ENCODE measurements at places on chromosomes 6 and 20.

DNA sequence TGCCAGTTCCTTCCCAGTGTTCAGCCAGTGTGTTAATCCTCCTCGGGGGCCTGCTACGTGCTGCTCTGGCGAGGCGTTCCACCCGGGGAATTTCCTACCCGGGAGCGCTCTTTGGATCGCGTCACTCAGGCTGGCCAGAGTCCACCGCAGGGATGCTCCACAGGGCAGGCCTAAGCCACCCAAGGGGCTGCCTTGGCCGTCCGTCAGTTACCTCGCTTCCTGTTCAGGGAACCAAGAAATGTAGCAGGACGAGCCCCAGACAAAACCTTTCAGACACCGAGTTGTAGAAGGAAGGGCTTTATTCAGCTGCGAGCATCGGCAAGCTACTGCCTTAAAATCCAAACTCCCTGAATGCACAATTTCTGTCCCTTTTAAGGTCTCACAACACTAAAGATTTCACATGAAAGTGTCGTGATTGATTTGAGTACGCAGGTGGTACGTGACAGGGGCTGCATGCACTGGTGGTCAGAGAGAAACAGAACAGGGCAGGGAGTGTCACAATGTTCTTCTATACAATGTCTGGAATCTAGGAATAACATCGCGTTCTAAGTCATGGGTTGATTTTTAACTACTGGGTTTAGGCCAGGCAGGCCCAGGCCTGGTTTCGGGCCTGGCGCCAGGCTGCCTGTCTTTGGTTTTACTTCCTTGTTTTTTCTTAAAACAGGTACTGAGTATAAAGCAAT lies 15.7 kb upstream of the POU5F1 start:
- DNase-seq = no peak

GRCh38 chr6:52352239-52353018 lies 9.5 kb upstream of the PAQR8 start:
- DNase-seq = no peak

GRCh38 chr20:47788741-47789080 lies 3.4 kb upstream of the SULF2 start:
- no peak for DNase-seq

GRCh38 chr6:163634211-163635171 lies 220.0 kb downstream of the QKI start:
- DNase-seq = peak; percentile 42

DNA sequence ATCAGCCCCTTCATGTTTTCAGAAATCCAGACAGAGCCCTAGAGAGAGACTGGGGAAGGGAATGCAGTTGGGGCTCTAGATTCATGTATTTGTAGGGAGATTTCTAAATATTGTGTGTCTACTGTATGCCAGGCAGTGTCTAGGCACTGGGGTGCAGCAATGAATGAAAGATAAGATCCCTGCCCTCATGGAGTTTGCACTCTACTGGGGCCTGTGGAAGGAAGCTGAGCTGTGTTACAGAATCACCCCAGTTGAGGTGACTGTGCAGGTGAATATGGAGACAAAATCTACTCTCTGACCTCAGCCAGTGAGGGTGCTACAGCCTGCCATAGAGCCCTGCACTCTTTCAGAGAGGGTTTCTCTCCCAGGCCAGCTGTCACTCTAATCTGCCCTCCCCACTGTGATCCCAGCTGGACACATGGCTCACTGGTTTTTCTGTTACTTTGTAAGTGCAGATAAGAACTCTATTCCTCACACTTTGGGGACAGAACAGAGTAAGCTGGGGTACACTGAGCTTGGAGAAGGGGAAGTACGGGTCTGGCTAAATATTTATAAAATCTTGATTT lies 69.2 kb upstream of the E2F3 start:
- no peak for DNase-seq

DNA sequence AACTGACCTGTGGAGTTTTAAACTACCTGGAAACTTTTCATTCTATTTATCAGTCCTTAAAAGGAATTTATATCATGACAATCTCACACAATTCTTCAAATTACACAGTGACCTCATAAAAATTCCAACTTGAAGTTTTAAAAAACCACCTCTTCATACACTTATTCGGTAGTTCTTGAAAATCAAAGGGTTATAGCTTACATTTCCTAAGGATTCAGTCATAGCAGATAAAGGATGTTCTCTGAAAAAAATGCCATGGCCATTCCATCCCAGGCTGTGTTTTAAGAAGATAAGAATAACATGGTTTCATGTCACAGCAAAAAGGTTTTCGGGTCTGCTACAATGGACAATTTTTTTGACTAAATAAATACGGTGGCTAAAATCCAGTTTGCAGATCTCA lies 41.2 kb downstream of the GOPC start:
- no peak for DNase-seq

DNA sequence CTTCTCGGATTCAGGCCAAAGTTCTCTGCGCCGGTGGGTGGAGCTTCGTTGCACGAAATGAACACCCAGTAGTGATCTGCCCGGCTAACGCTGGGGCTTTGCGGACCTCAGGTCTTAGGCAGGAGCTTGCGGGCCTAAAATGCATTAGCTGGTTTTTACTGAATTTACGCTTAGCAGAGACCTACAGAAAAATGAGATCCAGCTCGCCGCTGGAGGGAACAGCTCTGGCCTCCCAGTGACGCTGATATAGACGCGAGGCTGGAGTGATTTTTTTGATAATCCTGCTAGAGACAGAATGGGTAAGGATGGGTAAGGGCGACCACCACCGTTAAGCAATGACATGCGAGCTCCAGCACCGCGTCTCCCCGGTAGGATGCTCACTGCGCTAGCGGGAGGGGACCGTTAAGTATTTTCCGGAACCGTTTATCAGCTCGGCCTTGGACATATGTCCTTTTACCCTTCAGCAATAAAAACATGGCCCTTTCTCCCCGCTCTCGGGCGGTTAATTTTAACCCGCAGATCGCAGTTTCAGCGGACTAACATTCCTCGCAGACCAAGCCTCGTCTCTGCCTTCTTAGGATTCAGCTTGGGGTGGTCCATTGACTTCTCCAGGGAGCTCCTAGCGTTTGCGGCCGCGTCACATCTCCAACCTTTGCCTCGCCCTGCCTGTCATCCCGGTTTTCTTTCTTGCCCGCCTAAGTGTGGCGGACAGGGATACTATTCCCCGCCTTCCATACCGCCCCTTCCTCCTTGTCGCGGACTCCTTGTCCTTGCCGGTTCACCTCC lies 109.3 kb downstream of the GPX5 start:
- DNase-seq = no peak
